ENCODE measurements at places on chromosomes 16 and 17. TPM values are rescaled to one million over a fixed set of nuclear protein-coding genes. Genes with fewer than 3 reads are reported as not detected.

The SPAG5 gene
- 35.1 TPM for polyA plus RNA-seq

The TBC1D3 gene
- not detected for polyA plus RNA-seq

GRCh38 chr17:76585649-76586593 is at the start of gene ST6GALNAC2:
TSS of gene ST6GALNAC2 (minus strand) at chr17:76585860. CDS start at chr17:76585808, 52 bp downstream.
- H3K4me1 ChIP-seq = peaks cover 10% of the 10 kb centered on the region
- H3K4me3 ChIP-seq = peak within 1 kb of the TSS; percentile 34
- peak; percentile 84 for DNase-seq
- H3K27ac ChIP-seq = no peak within 1 kb of the TSS
- H3K36me3 ChIP-seq = no peaks in the 10 kb centered on the region

DNA sequence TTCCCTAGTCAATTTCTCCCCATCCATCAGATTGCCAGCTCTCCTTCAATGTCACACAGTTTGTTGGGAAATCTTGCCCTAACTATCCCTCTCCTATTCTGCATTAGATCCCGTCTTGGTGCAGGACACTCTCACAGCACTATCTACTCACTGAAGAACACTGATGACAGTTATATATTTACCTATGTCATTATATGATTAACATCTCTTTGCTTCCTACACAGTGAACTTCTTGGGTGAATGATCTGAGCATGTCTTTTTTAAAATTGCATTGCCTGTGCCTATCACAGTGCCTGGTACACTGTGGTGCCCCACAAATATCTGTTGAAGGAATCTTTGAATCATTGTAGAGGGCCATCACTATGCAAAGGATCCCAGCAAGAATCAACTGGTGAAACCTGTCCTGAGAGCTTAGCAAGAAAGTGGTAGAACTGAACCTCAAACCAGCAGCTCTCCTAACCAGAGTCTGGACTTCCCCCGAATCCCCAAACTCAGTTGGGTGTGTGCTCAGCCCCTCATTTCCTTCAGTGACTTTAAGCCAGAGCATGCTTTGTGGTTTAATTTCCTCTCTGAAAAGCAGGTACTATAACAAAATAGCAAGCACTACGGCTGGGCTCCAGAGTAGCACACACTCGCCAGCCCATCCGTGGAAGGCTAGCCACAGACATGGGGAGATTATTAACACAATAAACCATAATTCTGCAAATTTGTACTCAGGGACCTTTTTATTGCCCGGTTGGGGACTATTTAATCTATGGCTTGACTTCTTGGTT is 680.7 kb upstream of the SALL1 start:
- H3K27ac ChIP-seq = no peak overlapping the region
- no peaks in the 10 kb centered on the region for H3K36me3 ChIP-seq
- no peaks in the 10 kb centered on the region for H3K27me3 ChIP-seq
- no peak for DNase-seq
- H3K4me3 ChIP-seq = no peak overlapping the region

- H3K36me3 ChIP-seq = peaks cover 73% of the 10 kb centered on the region
- no peaks in the 10 kb centered on the region for H3K4me1 ChIP-seq
- H3K4me3 ChIP-seq = no peak overlapping the region
- H3K27ac ChIP-seq = no peak overlapping the region
- no peak for DNase-seq
These were observed 16.8 kb upstream of the COG7 start for GRCh38 chr16:23469814-23470213.
